Activated naive CD4-positive, alpha-beta T cell treated with anti-CD3 and anti-CD28 coated beads, Interleukin-2, amount 50 U/mL, for 72 hours (primary cell): ENCODE measurements at places on chromosomes 1 and 21.

DNA sequence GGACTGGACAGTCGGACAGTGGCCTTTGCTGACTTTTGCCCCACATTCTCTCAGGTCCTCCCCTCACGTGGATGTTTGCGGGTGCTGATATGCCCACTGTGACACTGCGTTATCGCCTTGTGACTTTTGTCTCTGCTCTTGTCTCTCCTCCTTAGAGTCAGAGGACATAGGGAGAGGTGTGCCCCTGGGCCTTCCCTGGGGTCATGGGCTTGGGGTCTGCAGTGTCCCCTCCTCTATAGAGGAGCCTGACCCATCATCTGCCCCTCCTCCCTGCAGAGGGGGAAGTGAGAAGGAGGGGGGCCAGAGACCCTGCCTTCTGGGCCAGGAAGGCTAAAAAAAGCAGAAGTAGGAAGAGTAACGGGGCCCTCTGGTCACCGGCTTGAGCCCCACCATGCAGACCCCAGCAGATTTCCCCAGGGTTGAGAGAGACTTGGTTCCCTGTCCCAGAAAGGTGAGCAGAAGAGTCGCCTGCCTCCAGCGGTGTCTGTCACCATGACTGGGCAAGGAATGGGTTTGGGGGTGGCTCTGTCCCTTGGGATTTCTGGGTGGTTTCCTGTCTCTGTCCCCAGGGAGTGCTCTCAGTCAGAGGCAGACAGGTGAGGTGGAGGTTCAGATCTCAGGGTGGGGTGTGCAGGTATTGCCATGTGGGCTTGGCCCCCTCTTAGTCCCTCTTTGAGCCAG is 13.3 kb downstream of the RPS6KA1 start:
- no peak for DNase-seq

- no peak for DNase-seq
These were observed 23.6 kb upstream of the SLC35D1 start for GRCh38 chr1:67077593-67077992.

- DNase-seq, result no peak
These were observed 7.8 kb upstream of the PTPRF start for GRCh38 chr1:43522776-43523480.

DNA sequence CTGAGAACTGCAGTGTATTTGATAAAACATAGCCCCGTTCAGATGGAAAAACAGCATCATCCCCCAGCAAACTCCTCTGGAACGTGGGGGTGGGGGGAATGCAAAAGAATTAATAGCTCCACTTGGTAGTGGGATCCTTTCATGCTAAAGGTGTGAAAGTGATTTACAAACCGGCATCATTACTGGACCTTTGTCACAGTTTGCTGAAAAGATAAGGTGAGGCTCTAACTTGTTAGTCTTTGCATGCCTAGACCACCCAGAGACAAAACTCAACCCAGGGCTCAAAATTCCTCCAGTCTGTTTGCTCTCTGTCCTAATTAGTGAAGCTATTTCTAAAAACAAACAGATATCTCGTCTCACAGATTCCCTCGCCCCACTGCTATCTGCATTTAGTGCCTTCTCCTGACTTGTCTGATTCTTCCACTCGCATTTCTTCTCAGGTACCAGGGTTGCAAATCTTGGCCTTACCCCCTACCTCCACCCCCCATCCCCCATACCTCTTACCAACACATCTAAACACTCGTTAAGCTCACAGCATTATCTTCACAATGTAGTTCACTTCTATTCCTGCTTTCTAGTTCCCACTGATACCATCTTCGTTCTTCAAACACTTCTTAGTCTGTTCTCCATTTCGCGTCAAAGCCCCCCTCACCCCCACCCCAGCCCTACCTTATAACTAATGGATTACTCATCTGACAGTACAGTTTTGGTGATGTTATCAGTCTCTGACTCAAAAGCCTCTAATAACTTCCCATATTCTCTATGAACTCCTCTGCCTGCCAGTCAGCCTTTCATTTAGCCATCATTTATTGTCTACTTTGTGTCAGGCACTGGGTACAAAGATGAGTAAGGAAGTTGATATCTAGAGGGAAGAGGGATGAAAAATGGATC is 11.8 kb downstream of the IER5 start:
- DNase-seq, result no peak
